Stomach (tissue), 19 donors: ENCODE measurements at places on chromosomes 1 and 21. TPM values are rescaled to one million over a fixed set of nuclear protein-coding genes. Genes with fewer than 3 reads are reported as not detected.

The OSCP1 gene
- 1.7 TPM for total RNA-seq

The CR1L gene
- total RNA-seq: not detected

The MOB3C gene
- total RNA-seq: 11.6 TPM

The FOXD2 gene
- total RNA-seq: not detected

The INSRR gene
- not detected for total RNA-seq

The LIN28A gene
- total RNA-seq: not detected

GRCh38 chr1:49424782-49425181 lies 599.0 kb downstream of the AGBL4 start:
- no peak overlapping the region for H3K4me3 ChIP-seq
- no peak overlapping the region for H3K27ac ChIP-seq

DNA sequence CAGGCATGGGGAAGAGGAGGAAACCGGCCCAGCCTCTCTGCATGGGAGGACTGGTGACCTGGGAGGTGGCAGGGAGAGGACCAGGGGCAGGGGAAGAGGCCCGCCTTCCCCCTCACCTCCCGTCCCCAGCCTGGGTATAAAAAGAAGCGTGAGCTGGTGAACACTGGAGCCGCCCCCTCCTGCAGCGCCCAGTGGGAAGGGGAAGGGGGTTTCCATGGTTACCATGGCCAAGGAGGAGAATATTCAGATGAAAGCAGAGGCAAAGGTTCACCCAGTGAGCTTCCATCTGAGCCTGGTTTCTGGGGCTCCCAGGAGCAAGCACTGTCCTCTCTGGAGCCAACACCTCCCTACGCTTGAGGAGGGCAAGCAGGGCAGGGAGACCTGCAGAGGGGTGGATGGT lies 54.9 kb downstream of the ACOT7 start:
- no peaks in the 10 kb centered on the region for H3K4me1 ChIP-seq
- no peaks in the 10 kb centered on the region for H3K27me3 ChIP-seq
- no peak overlapping the region for H3K27ac ChIP-seq
- DNase-seq: no peak
- no peak overlapping the region for H3K4me3 ChIP-seq

DNA sequence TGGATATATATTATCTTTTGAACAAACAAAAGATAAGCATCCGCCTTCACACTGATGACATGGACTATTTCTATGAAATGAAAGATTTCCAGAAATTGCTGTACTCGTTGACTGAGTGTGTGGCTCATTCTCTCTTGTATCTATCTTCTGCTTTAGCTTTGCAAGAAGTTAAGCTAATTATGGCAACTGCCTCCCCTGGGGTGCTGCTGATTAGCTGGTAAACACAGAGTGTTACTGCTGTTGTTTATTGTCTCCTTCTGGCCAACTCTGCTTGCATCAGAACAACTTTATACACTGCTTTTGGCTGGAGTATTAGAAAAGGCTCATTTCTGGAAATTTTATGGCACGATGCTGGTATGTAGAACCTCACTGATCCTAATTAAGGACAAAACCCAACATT lies 95.6 kb upstream of the SNX7 start:
- H3K4me1 ChIP-seq: no peaks in the 10 kb centered on the region
- H3K4me3 ChIP-seq: no peak overlapping the region
- no peak for DNase-seq
- H3K36me3 ChIP-seq: no peaks in the 10 kb centered on the region
- H3K27me3 ChIP-seq: no peaks in the 10 kb centered on the region
- H3K27ac ChIP-seq: no peak overlapping the region

- H3K4me1 ChIP-seq: peaks cover 5% of the 10 kb centered on the region
- no peak for DNase-seq
- no peak overlapping the region for H3K27ac ChIP-seq
- H3K4me3 ChIP-seq: no peak overlapping the region
- no peaks in the 10 kb centered on the region for H3K36me3 ChIP-seq
Observed at GRCh38 chr1:3158347-3158746, 89.3 kb downstream of the PRDM16 start.

GRCh38 chr1:162690672-162691434 lies 58.6 kb downstream of the DDR2 start:
- peaks cover 6% of the 10 kb centered on the region for H3K4me1 ChIP-seq
- H3K27ac ChIP-seq: peak overlapping the region; percentile 73
- no peaks in the 10 kb centered on the region for H3K36me3 ChIP-seq

DNA sequence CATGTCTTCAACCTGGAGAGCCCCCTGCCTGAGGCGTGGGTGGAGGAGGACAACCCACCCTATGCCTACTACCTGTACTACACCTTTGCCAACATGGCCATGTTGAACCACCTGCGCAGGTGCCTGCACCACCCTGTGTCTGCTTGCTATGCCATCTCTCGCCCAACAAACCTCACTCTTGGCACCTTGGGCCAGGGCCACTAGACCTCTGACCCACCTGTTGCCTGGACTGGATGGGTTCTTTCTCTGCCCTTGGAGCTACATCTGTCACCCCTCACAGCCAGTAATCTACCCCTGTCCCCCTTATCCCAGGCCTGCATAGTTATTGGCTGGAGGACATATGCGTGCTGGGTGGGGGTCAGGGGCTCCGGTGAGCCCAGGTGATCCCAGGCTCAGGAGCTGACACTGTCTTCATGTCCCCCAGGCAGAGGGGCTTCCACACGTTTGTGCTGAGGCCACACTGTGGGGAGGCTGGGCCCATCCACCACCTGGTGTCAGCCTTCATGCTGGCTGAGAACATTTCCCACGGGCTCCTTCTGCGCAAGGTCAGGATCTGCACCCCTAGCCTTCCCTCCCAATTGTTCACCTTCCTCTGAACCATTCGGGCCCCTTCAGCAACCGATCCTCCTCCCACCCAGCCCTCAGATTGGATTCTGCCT lies 9.9 kb downstream of the AMPD2 start:
- peaks cover 65% of the 10 kb centered on the region for H3K36me3 ChIP-seq
- H3K4me1 ChIP-seq: peaks cover 41% of the 10 kb centered on the region
- no peak for DNase-seq

GRCh38 chr1:93763704-93764365 lies 82.2 kb upstream of the BCAR3 start:
- H3K36me3 ChIP-seq: no peaks in the 10 kb centered on the region
- H3K27me3 ChIP-seq: no peaks in the 10 kb centered on the region
- DNase-seq: no peak
- H3K4me3 ChIP-seq: no peak overlapping the region
- H3K27ac ChIP-seq: no peak overlapping the region
- peaks cover 17% of the 10 kb centered on the region for H3K4me1 ChIP-seq

DNA sequence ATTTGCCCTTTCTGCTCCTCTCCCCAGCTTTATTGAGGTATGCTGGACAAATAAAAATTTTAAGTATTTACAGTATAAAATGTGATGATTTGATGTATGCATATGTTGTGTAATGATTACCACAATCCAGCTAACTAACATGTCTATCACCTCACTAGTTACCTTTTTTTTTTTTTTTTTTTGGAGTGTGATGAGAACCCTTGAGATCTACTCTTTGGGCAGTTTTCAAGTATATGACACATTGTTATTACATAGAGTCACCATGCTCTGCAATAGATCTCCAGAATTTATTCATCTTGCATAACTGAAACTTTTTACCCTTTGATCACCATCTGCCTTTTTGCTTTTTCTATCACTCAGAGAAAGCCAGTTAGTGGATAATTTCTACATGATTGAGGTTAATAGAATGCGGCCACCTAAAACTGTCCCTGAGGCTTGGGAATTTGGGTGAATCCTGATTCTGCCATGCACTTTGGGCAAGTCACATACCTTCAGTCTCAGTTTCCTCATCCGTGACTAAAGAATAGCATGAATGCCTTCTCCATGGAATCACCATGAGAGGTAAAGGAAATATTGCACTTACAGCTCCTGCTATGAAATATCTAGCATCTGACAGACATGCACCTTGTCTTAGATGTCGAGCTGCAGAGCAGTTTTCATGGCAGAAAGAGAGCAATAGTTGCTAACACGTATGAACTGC lies 295.2 kb downstream of the DISC1 start:
- H3K27ac ChIP-seq: no peak overlapping the region
- H3K4me3 ChIP-seq: no peak overlapping the region
- H3K27me3 ChIP-seq: no peaks in the 10 kb centered on the region
- no peaks in the 10 kb centered on the region for H3K4me1 ChIP-seq
- no peaks in the 10 kb centered on the region for H3K36me3 ChIP-seq

- no peak overlapping the region for H3K27ac ChIP-seq
- peaks cover 6% of the 10 kb centered on the region for H3K4me1 ChIP-seq
- H3K36me3 ChIP-seq: no peaks in the 10 kb centered on the region
Observed at GRCh38 chr1:64114012-64114525, 89.4 kb upstream of the UBE2U start.

- no peaks in the 10 kb centered on the region for H3K27me3 ChIP-seq
- no peaks in the 10 kb centered on the region for H3K4me1 ChIP-seq
- no peak for DNase-seq
- no peak overlapping the region for H3K27ac ChIP-seq
- no peak overlapping the region for H3K4me3 ChIP-seq
Observed at GRCh38 chr1:168585191-168585590, 8.8 kb downstream of the XCL1 start.

DNA sequence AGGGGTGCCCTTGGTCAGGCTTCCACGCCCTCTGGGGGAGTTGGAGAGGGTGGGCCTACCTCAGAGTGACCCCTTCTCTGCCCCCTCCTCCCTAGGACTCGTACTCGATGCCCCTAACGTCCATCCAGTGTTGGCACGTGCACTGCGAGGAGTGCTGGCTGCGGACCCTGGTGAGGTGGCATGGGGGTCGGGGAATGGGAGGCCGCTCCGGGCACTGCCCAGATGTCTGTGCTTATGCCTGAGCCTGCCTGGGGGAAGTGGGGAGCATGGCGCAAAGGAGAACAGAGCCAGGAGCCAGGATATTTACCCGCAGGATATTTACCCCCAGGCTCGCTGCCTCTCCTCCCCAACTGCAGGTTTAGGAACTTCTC lies 24.5 kb downstream of the TMEM53 start:
- H3K27me3 ChIP-seq: no peaks in the 10 kb centered on the region
- H3K27ac ChIP-seq: no peak overlapping the region
- peaks cover 34% of the 10 kb centered on the region for H3K4me1 ChIP-seq
- H3K36me3 ChIP-seq: peaks cover 92% of the 10 kb centered on the region
- no peak overlapping the region for H3K4me3 ChIP-seq

GRCh38 chr1:43699281-43699680 lies 8.1 kb upstream of the ST3GAL3 start:
- no peak for DNase-seq
- H3K4me1 ChIP-seq: no peaks in the 10 kb centered on the region
- H3K27ac ChIP-seq: no peak overlapping the region
- H3K27me3 ChIP-seq: no peaks in the 10 kb centered on the region

DNA sequence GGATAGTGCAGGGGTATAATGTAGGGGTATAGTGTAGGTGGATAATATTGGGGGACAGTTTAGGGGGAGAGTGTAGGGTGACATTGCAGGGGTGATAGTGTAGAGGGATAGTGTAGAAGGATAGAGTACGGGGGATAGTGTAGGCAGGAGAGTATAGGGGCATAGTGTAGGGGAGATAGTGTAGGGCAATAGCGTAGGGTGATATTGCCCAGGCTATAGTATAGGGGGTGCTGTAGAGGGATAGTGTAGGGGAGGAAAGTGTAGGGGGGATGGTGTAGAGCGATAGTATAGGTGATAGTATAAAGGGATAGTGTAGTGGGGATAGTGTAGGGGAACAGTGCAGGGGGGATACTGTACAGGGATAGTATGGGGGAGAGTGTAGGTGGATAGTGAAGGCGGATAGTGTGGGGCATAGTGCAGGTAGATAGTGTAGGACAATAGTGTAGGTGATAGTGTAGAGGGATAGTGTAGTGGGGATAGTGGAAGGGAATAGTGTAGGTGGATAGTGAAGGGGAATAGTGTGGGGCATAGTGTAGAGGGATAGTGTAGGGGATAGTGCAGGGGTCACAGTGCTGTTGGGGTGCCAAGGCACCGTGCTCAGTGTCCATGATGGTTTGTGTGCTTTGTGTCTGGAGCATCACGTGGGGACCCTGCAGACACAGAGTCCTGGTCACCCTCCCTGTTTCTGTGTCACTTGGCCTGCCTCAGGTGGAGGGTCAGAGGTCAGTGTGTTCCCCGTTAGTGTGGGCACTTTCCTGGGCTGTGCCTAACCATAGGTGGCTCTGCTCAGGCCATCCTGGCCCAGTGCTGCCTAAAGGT lies 10.5 kb upstream of the ARF1 start:
- H3K27me3 ChIP-seq: no peaks in the 10 kb centered on the region
- no peak overlapping the region for H3K27ac ChIP-seq
- H3K4me3 ChIP-seq: no peak overlapping the region
- no peak for DNase-seq

- H3K4me3 ChIP-seq: no peak overlapping the region
- no peaks in the 10 kb centered on the region for H3K4me1 ChIP-seq
- no peaks in the 10 kb centered on the region for H3K36me3 ChIP-seq
- DNase-seq: no peak
- no peaks in the 10 kb centered on the region for H3K27me3 ChIP-seq
Observed at GRCh38 chr1:86640161-86640670, 64.2 kb upstream of the SH3GLB1 start.

DNA sequence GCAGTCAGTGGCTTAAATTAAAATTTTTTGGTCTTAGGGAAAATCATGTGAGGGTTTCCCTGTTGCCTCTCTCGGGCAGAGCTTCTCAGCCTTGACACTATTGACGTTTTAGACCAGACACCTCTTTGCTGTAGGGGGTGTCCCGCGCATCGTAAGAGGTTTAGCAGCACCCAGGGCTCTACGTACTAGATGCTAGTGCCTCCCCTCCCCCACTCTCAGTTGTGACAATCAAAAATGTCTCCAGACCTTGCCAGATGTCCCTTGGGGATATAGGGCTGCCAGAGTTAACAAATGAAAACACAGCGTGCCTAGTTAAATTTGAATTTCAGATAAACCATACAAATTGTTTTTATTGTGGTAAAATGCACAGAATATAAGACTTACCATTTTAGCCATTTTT lies 293.3 kb downstream of the DISC1 start:
- no peaks in the 10 kb centered on the region for H3K4me1 ChIP-seq
- no peak overlapping the region for H3K4me3 ChIP-seq
- DNase-seq: peak; percentile 47
- no peaks in the 10 kb centered on the region for H3K36me3 ChIP-seq
